ENCODE measurements at places on chromosomes 2 and 18.

DNA sequence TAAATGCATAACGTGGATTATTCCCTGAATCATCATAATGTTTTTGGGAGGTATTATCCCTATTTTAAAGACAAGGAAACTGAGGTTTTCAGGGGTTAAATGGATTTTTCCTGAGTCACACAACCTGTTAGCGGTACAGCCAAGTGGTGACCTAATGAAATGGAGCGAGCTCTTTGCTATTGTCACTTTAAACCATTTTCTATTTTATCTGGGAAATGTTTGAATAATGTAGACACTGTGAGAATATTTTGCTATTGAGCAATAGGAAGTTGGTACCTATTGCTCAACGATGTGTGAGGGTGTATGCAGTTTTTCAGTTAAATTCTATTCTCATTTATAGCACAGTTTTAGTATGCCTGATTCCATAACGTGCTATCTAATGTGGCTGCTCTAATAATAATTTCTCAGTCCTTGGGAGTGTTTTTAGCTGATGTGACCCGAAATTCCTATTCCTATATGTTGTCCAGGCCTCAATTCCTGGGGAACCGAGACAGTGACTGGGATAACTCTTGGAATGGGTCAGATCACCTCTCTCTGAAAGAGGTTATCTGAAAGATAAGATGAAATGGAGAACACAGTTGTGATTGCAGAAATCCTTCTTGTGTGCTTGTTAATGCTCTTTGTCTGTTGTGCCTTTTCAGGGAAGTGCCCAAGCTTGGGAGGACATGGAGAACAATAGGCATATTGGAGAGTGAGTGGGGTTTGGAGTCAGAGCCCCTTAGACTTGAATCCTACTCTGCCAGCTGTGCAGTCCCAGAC, 38.4 kb downstream of the ABCB11 start:
- DNase-seq = no peak

DNA sequence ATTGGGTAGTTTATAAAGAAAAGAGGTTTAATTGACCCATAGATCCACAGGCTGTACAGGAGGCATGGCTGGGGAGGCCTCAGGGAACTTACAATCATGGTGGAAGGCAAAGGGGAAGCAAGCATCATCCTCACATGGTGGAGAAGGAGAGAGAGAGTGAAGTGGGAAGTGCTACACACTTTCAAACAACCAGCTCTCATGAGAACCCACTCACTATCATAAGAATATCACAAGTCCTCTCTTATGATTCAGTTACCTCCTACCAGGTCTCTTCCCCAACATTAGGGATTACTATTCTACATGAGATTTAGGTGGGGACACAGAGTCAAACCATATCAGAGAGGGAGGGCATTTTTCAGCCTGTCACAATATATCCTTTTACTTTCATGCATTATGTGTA, 22.7 kb upstream of the DOCK10 start:
- no peak for DNase-seq

- no peak for DNase-seq
These were observed 1185.2 kb upstream of the CELF4 start for GRCh38 chr18:38750751-38751150.

DNA sequence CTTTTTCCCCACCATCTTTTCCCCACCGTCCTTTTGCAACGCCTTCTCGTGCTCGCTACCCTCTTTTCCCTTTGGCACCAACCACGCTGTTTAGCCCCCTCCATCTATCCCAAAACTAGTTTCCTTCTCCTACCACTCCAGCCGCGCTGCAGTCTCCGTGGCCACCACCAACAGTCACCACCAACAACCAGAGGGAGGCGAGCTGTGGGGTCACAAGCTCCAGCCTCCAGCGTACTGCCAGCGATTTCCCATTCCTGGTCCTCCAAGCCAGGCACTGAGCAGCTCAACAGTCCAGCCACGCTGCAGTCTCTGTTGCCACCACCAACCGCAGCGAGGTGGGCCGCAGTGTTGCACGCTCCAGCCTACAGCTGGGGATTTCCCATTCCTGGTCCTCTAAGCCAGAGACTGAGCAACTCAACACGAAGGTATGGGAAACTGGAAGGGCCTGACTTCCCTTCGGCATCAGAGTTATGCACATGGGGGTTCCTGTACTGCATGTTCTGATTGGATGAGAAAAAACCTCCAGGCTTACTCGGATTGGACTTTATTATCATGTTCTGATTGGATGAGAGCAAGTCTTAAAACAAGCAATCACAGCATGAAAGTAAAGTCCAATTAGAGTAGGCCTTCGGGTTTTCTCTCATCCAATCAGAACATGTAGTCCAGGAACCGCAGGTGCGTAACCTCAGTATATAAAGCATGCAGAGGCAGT, 42.3 kb upstream of the IMP4 start:
- no peak for DNase-seq

GRCh38 chr2:170878505-170878904, 50.5 kb upstream of the GORASP2 start:
- no peak for DNase-seq

DNA sequence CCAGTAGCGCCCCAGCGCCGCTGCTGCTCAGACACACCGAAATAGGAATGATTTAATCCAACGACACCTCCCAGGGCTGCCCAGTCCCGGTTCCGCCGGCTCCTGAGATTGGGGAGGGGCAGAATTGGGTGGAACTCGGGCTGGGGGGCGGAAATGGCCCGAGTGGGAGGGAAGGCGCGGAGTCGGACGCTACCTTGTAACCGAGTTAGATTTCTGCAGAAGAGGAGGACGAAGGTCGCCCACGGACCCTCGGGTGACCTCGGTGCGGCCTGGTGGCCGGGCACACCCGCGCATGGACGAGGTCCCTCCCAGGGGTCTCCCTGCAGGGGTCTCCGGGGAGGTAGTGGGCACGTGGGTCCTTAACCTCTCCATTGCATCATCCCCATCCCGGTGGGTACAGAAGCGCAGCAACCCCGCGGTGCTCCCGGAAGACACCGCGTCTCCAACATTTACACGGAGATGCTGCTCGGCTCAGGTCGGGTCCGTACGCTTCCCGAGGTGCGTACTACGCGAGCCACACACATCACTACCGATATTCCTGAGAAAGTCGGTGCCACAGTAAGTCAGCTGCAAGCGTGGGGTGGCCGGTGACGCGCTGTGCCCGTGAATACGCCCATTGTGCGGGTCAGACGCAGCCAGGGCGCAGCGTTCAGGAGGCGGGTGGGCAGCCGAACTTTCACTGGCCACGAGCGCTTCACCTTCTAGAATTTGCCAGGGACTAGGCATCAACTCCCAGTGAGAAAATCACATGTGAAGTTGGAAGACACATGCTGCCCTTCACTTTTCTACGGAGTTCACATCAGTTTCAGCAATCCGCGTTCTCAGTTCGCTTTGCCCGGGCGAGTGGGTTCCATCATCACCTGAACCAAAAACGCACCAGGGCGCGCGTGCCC, 3.0 kb downstream of the ZNF516 start:
- no peak for DNase-seq

- DNase-seq = peak; percentile 7
These were observed 584 bp downstream of the PPP4R1 start for GRCh38 chr18:9613550-9614400.

GRCh38 chr2:189561371-189562038, 19.1 kb downstream of the SLC40A1 start:
- no peak for DNase-seq

- no peak for DNase-seq
These were observed 2.4 kb upstream of the RNF144A start for GRCh38 chr2:6914828-6915227.

- DNase-seq = no peak
These were observed 13.4 kb upstream of the HOXD1 start for GRCh38 chr2:176174824-176175708.

- DNase-seq = no peak
These were observed 94.8 kb downstream of the FTCDNL1 start for GRCh38 chr2:199756211-199756610.

GRCh38 chr18:54873884-54874255, 45.6 kb downstream of the RAB27B start:
- DNase-seq = no peak

DNA sequence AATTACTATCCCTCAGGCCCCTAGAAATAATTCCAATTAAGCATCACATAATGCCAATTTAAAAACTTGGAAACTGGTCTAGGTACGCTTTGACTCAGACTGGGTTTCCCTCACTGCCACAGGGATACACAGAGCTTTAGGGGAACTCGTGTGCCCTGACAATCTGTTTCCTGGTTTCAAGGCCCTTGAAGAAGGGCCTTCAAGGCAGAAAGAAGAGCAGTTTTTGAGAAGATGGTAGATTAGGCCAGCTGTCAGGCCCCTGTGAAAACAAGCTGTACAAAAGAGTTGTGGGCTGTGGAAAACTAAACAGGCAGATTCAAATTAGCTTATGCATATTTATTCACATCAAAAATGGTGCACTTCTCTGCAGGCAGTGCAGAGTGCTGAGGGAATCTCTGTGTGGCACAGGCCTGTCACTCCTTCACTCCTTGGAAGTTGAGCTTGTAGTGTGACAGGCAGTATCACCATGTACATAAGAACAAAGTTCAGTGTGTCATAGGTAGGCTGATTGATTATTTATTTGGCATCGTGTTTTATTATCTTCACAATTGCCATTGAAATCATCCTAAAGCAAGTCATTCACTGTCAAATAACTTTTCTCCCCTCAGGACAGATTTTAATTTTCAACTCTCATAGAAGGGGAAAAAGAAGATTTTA, 614.4 kb upstream of the GYPC start:
- DNase-seq = no peak

DNA sequence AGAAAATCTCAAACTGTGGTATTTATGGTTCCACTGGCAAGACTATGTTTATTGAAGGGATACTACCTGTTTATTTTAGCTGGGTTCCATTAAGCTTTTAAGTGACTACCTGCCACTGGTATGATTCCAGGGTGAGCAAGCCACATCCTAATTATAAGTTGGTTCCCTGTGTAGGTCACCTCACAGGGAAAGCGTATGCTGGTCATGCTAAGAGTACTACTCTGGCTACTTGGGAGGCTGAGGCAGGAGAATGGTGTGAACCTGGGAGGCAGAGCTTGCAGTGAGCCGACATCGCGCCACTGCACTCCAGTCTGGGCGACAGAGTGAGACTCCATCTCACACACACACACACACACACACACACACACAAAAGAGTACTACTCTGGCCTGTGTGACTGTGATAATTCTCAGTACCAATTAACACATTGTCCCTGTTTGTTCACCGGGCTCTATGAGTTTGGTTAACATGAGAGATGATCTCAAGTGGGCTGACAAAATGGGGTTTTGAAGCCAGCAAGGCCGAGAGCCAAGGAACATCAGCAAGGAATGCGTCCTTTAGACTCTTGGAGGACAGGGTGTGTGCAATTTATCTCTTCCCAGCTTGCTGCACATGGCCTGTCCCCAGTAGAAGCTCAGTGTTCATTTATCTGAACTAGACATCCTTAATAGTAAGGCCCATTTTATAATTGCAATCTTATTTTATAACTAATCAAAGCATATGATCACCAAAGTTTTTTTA, 15.2 kb upstream of the ITSN2 start:
- no peak for DNase-seq

DNA sequence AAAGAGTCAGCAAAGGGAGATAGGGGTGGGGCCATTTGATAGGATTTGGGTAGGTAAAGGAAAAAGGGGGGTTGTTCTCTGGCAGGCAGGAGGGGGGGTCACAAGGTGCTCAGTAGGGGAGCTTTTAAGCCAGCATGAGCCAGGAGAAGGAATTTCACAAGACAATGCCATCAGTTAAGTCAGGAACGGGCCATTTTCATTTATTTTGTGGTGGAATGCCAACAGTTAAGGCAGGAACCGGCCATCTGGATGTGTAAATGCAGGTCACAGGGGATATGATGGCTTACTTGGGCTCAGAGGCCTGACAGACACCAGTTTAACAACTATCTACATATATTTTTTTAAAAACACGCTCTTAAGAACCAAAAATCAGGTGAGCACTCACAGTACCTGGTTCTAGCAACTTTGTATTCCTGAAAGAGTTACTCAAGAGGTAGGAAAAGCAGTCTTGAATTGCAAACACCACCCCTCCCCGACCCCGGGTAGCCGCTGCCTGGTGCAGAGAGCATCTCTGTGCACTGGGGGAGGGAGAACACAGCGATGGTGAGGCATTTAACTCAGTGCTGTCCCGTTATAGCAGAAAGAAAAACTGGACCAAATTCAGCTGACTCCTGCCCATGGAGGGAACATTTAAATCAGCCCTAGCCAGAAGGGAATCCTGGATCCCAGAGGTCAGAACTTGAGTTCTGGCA, 414.5 kb upstream of the KLHL29 start:
- no peak for DNase-seq

DNA sequence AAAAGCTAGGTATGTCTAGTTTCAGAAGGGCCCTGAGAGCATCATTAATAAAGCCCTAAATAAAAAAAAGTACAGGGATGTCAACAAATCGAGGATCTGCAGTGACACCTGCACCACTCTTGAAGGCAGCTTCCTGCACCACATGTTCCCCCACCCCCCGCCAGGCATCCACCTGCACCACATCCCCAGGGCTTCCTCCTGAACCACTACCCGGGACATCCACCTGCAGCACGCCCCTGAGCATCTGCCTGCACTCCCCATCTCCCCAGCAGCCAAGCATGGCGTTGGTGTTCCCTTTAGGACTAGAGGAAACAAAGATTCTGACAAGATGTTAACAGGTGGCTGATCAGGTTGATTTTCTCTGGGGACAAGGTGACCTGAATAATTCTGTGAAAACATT, 55.2 kb downstream of the DLGAP1 start:
- no peak for DNase-seq

DNA sequence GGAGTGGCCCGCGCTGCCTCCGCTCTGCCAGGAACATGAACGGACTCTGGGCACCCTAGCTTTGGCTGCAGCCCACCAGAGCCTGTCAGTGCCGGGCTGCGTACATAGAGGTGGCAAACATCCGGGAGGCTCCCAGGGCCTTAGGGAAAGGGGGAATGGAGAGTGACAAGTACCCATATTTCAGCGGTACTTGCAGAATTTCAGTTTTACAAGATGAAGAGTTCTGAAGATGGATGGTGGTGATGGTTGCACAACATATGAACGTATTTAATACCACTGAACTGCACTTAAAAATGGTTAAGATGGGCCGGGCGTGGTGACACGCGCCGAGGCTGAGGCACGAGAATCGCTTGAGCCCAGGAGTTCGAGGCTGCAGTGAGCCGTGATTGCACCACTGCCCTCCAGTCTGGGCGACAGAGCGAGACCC, 873 bp downstream of the MTHFD2 start:
- no peak for DNase-seq

GRCh38 chr18:13660510-13660909, 65.8 kb downstream of the FAM210A start:
- no peak for DNase-seq

DNA sequence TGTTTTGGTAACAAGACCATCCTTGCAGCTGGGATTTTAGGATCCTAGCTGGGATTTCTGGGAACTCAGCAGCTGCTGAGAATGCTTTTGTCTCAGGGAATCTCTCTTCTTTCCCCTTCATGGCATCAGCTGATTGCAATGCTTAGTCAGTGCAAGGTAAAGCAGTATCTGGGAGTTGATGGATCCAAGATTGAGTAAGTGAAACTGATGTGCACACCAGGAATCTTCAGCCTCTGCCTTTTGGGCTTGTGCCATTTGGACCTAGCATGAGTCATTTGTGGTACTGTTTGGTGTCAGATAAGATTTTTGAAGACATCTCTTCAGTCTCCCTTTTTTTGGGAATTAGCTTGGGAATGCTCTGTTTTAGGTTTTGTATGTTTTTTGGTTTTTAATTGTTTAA, 363.3 kb upstream of the TFPI start:
- no peak for DNase-seq

GRCh38 chr18:41655074-41655473, 300.0 kb upstream of the PIK3C3 start:
- DNase-seq = no peak

- no peak for DNase-seq
These were observed 401.6 kb upstream of the NRP2 start for GRCh38 chr2:205280596-205281236.

Data from stimulated activated CD4-positive, alpha-beta T cell treated with anti-CD3 and anti-CD28 coated beads, TNF-alpha, amount 100 ng/mL, for 48 hours (primary cell).